ENCODE measurements at places on chromosomes 1 and 21.

DNA sequence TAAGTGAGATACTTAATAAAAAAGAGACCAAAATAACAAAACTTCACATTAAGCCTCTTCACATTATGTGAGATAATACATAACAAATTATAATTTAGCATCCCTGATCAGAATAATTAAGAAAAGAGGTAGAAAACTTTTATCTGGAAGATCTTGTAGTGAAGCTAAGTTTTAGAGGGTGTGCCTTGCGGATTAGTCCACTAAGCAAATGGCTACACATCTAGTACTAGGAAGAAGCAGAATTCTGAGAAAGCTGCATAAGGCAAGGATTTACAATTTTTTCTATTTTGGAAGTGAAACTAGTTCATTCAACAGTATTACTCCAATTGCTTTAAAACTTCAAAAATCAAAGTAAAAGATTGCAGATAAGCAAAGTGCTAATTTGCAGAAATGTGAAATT is 3.5 kb downstream of the YOD1 start:
- no peak for ATAC-seq

DNA sequence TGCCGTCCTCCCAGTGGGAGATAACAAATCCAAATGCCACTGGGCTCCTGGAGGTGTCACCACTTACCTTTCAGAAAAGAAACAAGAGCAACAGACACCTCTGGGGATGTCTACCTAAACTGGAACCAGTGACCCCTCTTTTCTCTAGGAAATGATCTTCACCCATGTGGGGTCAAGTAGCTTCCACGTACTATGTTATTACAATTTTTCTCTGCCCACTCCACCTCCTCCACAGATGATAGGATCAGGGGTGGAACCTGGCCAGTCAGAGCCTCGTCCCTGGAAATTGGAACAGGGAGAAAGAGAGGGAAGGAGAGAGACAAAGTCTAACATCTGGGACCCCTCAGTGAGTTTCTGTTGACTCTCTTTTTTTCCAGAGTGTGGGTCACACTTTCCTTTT is 50.1 kb downstream of the H3-3A start:
- no peak for ATAC-seq

GRCh38 chr1:199665371-199665770 is 362.1 kb upstream of the NR5A2 start:
- no peak for ATAC-seq

DNA sequence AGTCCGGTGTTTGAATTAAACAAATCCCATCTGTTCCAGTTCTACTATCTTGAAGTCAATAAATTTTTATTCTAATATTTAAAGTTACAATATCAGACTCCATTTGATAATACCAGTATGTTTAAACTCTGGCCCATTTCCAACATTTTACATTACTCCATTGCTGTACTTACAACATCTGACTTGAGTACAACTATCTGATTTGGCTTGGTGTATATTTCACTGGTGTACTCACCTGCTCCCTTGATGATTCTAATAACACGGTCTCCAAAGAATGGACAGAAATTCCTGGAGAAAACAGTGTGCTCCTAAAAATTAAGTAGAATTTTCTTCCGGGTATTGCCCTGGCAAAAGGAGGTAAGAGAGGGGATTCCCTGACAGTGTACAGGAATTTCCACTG is 680.5 kb upstream of the ADAMTS5 start:
- no peak for ATAC-seq

GRCh38 chr21:32934829-32935228 is 90.9 kb upstream of the OLIG2 start:
- no peak for ATAC-seq

DNA sequence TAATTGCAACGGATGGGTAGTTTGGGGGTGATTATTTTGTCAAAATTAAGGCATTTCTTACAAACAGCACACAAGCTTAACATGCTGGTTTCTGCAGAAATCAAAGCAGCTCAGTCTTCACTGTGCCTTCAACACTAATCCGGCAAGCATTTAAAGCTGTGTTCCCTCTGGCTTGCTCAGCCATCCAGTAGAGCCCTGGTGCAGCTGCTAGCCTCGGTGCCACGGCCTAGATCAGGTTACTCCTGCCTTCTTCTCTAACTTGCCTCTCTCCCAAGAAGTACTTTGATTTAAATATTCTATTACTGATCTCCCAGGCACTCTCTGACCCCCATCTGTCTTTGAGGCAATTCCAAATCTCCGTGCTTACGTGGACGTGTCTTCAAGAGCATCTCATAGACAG is 85.6 kb downstream of the GREM2 start:
- ATAC-seq = no peak

- ATAC-seq = no peak
Observed at GRCh38 chr21:42836767-42837301, 42.5 kb downstream of the WDR4 start.
